ENCODE measurements at places on chromosomes 13 and 19.

GRCh38 chr13:113397608-113398425 lies 33.9 kb upstream of the GRTP1 start:
- DNase-seq = no peak

DNA sequence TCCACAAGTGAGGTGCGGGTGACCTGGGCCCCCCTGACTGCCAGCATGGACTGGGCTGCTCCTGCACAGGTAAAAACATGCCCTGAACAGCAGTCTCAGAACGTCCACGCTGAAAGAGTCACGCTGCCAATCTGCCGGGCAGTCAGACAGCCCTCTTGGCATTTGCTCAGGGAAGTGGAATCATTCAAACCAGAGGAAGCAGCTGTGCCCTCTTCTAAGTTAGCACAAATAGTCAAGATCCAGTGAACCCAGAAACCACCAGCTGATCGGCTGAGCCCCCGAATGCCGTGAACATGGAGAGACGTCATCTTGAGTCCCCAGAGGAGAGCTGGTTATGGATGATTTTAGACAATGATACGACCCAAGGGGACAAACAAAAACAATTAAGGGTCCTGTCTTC lies 34.4 kb downstream of the KLF2 start:
- no peak for DNase-seq

DNA sequence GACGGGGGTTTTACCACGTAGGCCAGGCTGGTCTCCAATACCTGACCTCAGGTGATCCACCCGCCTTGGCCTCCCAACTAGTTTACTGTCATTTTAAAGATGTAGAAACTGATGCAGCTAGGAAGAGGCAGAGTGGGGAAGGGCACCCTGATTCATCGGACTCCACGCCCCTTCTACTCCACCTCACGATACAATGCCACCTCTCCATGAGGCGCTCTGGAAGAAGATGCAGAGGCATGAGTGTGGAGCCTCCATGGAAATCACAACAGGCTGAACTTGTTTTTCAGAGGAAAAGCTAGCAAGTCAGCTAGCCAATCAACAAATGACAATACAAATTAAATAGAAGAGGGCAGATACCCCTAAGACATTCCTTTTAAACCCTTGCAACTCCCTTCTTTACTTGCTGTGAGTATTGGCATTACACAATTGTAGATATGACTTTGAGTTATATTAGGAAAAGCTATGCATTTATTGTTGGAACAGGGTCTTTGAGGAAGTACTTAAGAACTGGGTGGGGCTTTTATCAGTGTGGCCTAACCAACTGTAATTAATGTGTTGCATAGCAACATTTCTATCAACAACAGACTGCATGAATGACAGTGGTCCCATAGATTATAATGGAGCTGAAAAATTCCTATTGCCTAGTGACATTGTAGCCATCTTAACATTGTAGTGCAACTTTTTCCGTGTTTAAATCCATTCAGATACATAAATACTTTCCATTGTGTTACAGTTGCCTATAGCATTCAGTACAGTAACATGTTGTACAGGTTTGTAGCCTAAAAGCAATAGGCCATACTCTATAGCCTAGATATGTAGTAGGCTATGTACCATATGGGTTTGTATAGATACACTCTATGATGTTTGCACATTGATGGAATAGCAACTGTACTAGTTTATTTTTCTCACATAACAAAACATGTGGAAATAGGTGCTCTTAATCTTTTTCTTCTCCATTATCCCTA lies 17.6 kb downstream of the WDFY2 start:
- DNase-seq = no peak

DNA sequence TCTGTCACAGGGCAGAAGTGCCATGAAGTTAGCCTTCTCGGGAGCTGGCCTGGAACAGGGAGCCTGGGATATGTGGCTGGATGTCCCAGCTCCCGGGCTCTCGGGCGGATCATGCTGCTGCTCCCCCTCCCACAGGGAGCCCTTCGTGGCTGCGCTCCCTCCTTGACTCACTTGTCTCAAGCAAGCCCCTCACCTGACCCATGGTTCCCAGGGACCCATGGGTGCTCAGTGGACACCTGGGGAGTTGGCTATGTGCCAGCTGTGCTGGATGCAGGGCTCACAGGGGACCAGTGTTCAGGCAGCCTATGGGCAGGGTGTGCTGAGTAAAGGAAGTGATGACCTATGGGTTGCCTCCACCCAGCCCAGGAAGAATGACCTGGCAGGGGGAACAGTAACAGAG lies 213.1 kb upstream of the SGCG start:
- DNase-seq = no peak

GRCh38 chr19:46898731-46899130 lies 37.9 kb downstream of the ARHGAP35 start:
- no peak for DNase-seq

DNA sequence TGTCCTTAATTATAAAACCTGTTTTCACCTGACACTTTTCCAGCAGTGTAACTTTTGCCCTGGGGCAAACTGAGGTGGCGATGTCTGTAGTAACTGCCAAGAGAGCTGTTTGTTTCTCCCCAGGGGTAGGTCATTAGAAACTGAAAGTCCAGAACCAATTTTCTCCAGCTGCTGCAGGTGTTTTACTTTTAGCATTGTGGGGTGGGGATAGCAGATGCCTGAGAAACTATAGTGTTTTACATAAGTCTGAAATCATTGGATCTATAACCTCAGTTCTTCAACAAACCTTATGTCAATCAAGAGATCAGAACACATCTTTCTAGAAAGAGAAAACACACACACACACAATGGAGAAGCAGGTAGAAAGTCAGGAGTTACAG lies 92.7 kb downstream of the LHFPL6 start:
- DNase-seq = no peak

GRCh38 chr13:40452038-40452666 lies 214.3 kb downstream of the FOXO1 start:
- no peak for DNase-seq

GRCh38 chr19:13441810-13442512 lies 64.3 kb downstream of the CACNA1A start:
- peak; percentile 46 for DNase-seq

DNA sequence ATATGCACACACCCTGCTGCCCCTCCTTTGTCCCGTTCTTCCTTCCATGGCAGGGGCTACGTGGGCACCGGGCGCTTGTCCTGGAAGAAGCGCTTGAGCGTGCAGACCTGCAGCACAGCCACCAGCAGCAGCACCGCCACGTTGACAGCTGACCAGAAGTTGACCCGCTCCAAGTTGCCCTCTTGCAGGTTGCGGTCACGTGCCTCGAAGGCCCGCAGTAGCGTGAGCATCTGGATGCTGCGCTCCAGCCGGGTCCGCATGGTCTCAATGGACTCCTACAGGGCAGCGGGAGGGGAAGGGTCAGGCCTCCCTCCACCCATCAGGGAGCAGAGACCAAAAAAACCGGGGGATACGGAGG lies 3.1 kb downstream of the TMED1 start:
- DNase-seq = no peak

DNA sequence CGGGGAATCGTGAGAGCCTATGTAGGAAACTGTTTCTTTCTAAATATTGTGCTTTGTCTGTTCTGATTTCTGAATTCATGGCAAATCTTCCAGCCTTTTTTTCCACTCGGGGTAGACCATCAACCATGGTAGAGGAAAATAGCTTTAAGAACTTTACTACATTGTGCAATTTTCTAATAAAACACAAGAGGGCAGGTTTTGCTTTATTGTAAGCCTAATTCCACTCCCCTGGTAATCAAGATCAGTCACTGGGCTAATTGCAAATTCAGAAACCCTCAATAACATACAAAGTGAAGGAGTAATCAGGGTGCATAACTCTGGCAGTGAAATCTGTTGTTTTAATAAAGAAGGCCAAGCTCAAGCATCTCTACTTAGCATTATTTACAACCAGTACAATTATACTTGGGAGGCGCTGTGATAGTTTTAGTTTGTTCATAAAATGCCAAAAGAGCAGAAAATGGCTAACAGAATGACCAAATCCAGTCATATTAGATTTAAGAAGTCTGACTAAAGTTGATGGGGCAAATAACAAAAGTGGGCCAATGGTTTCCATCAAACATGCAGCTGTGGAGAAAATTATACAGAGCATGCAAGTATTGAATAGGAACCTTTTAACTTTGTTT lies 43.8 kb downstream of the DCT start:
- DNase-seq = no peak

GRCh38 chr13:25707726-25708125 lies 336.0 kb downstream of the ATP8A2 start:
- DNase-seq = no peak

GRCh38 chr19:12687496-12688196 lies at the start of gene GNG14:
Gene GNG14 (plus strand): TSS chr19:12687998. CDS start chr19:12688049, 51 bp downstream.
- no peak for DNase-seq

DNA sequence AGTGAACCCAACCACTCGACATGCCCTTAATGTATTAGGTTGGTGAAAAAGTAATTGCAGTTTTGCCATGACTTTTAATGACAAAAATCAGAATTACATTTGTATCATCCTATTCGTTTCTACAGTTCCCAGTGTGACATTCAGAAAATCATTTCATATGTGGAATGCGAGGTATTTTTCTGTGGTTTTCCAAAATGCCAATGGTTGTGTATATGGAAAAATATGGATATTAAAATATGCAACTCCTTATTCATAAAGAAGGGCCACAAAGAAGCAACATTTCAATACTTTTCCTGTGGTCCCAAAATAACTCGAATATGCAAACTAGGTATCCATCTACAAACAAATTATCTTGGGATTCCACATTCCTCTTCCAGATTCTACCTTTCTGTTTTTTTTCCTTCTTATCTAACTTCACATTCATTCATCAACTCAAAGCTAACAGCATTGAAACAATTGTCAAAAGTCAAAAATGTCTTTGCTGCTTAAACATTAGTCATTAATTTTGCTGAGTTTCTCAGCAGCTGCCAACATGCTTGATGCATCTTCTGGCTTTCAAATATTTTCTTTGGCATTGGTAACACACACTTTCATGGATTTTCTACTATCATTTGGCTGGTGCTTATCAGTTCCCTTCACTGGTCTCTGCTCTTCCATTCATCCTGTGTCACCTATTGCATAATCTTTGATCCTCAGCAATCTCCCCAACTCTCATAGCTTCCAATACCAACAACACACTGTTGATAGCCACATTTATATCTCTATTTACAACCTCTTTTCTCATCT lies 1445.4 kb downstream of the EFNB2 start:
- DNase-seq = no peak

- no peak for DNase-seq
Measured at GRCh38 chr13:42380420-42381164, 108.6 kb downstream of the AKAP11 start.

GRCh38 chr13:80496721-80497397 lies 155.9 kb upstream of the SPRY2 start:
- DNase-seq = no peak

- DNase-seq = no peak
Measured at GRCh38 chr19:19087676-19088075, 23.9 kb downstream of the SLC25A42 start.

- no peak for DNase-seq
Measured at GRCh38 chr19:3470500-3471128, 9.7 kb downstream of the SMIM24 start.

DNA sequence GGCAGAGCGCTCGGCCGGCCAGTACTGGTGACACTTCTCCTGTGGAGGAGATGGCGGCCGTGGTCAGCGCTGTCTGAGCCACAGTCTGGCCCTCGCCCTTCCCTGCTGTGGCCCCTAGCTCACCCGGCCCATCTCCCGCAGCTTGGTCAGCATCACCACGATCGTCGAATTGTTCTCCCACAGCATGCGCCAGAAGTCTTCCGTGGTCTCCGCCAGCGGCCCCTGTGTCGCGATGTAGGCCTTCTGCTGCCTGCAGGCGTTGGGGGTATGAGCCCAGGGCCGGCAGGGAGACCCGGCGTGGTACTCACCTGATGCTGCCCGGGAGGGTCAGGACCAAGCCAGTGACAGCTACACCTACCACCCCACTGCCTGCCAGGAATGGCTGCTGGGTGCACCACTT lies 130.1 kb downstream of the PTPRS start:
- no peak for DNase-seq

- DNase-seq = peak; percentile 82
Measured at GRCh38 chr19:54162241-54162805, 2.8 kb upstream of the LENG1 start.

GRCh38 chr13:30796132-30796572 lies 60.8 kb downstream of the ALOX5AP start:
- DNase-seq = no peak

DNA sequence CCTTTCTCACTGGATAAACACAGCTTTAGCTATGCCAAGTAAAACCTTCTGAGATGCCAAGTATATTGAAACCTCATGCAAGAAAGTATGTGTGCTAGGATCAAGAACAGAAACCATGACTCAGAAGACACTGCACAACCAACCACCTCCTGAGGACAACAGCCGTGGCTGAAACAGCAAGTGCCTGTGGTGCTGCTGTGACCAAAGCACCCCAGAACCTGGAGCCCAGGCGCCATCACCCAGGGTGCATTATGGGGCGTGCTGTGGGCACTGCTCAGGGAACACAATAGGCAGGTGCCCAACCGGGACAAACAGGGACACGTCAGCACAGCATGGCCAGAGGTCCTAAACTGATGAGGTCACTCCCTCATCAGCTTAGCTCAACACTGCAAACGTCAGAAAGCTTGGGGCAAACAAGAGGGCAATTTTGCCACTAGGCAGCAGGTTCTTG lies 101.3 kb upstream of the SLC15A1 start:
- peak; percentile 65 for DNase-seq

GRCh38 chr19:35177377-35178274 lies 23.1 kb downstream of the FXYD5 start:
- no peak for DNase-seq

GRCh38 chr13:113810640-113811039 lies 51.6 kb downstream of the TMEM255B start:
- DNase-seq = no peak

GRCh38 chr19:13864046-13864666 lies 12.8 kb upstream of the NANOS3 start:
- no peak for DNase-seq

DNA sequence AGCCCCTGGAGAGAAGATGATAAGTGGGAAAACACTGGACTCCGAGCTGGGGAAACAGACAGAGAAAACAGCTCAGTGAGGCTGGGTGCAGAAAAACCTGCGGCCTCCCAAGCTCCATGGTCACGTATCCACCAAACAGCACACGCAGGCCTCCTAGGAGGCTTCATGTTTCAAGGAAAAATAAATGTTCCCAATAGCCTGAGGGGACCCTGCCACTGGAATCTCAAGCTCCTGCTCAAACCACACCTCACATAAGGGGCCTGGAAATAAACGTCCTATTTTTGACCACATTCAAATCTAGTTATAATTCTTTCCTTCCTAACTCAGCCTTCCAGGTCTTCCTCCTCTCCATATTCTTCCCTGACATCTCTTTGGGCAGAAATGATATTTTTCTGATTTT lies 225.7 kb downstream of the ABCC4 start:
- DNase-seq = no peak

- DNase-seq = peak; percentile 8
Measured at GRCh38 chr13:97124915-97125809, 97.0 kb upstream of the MBNL2 start.

- no peak for DNase-seq
Measured at GRCh38 chr13:112693831-112694497, 4.1 kb downstream of the ATP11A start.
